ENCODE measurements at places on chromosomes 4 and X.
A peak's percentile ranks its signal among the peaks of the same experiment; 100 is the strongest.

- H3K4me3 ChIP-seq, result no peak overlapping the region
- peaks cover 5% of the 10 kb centered on the region for H3K4me1 ChIP-seq
- no peaks in the 10 kb centered on the region for H3K36me3 ChIP-seq
- H3K27ac ChIP-seq, result no peak overlapping the region
- peaks cover 50% of the 10 kb centered on the region for H3K27me3 ChIP-seq
Observed at GRCh38 chr4:25085671-25086070, 54.9 kb upstream of the LGI2 start.

- H3K27ac ChIP-seq, result no peak overlapping the region
- H3K4me3 ChIP-seq, result no peak overlapping the region
- H3K27me3 ChIP-seq, result no peaks in the 10 kb centered on the region
- DNase-seq, result peak; percentile 2
- H3K4me1 ChIP-seq, result no peaks in the 10 kb centered on the region
Observed at GRCh38 chr4:30863021-30863420, 142.9 kb downstream of the PCDH7 start.

DNA sequence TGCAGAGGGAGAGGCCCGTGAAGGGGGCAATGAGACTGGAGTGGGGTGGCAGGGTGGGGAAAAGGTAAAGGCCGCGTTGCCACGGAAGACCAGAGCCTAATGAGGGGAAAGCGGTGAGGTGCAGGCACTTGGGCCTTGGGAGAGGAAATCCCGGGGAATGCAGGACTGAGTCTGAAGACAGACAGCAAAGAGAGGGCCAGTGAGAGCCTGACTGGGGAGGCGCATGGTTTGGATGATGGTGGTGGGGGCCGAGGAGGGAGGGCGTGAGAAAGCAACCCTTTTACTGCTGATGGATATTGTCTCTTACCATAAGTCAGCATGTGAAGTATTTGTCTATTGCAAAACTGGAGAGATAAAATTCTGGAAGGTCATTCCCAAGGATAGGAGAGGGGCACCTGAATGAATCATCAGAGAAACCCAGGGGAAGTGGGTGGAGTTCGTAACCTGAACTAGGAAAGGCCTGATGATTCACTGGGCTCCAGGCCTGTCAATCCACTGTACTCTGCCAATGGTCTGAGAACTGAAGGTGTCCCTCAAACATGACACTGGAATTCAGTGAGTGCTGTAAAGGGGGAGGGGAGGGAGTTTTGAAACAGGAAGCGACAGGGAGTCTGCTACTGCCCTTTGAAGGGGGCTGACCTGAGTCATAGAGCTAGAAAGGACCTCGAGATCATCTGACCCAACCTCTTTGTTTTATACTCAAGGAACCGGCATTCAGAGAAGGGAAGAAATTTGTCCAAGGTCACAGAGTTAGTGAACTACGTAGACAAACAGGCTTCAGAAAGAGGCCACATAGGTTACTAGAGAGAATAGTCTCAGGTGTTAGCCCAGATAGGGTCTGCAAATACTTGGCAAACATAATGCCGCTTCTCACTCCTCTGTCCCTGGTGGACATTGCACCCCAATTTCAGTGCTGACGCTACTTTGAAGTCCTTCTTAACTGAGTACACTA, 52.2 kb downstream of the NALF2 start:
- H3K27ac ChIP-seq, result no peak overlapping the region
- no peak for DNase-seq
- H3K27me3 ChIP-seq, result no peaks in the 10 kb centered on the region
- H3K36me3 ChIP-seq, result no peaks in the 10 kb centered on the region
- no peaks in the 10 kb centered on the region for H3K4me1 ChIP-seq

DNA sequence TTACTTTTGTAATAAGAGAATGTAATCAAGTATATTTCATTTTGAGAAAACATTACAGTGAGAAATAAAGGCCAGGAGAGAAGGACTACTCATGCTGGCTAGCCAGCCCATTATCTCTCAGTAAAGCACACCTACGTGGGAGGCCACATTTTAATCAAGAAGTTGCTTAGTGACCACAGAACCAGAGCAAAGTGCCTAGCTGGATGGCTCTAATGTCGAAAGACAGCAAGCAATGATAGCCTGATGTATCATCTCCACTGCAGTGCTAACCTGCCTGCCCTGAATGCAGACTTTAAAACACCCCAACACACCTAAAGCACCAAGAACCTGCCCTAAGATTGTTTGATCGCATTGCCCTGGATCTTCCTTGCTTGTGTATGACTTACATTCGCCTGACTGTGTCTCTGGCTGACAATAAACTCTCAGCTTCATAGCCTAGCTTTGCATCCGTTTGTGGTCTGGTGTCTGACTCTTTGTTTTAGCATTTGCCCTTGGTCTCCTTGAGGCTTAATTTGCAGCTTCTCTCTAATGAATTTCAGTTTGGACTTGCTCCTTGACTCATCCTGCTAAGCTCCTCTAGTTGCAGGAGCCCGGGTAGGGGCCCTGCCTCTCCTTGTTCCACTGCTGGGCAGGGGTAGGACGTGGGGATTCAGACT, 31.4 kb upstream of the SOWAHD start:
- no peak overlapping the region for H3K4me3 ChIP-seq
- DNase-seq, result peak; percentile 46
- H3K4me1 ChIP-seq, result no peaks in the 10 kb centered on the region

DNA sequence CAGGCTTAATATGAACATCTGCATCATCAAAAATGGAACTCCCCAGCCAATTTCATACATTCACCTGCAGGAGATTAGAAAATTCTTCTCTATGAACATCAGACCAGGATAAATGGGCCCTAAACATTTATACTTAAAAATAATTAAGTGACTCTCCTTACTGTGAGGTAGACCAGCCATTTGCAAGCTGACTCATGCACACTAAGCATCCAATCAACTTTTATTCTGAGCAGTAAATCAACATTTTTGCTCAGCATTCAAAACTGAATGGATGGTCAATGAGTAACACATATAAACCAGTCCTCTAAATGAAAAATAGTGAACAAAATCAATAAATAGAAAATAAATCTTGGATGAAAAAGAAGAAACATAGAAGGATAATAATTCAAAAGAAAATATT, 19.9 kb upstream of the PCDH10 start:
- no peak overlapping the region for H3K4me3 ChIP-seq
- H3K4me1 ChIP-seq, result no peaks in the 10 kb centered on the region
- H3K27ac ChIP-seq, result no peak overlapping the region
- DNase-seq, result no peak

DNA sequence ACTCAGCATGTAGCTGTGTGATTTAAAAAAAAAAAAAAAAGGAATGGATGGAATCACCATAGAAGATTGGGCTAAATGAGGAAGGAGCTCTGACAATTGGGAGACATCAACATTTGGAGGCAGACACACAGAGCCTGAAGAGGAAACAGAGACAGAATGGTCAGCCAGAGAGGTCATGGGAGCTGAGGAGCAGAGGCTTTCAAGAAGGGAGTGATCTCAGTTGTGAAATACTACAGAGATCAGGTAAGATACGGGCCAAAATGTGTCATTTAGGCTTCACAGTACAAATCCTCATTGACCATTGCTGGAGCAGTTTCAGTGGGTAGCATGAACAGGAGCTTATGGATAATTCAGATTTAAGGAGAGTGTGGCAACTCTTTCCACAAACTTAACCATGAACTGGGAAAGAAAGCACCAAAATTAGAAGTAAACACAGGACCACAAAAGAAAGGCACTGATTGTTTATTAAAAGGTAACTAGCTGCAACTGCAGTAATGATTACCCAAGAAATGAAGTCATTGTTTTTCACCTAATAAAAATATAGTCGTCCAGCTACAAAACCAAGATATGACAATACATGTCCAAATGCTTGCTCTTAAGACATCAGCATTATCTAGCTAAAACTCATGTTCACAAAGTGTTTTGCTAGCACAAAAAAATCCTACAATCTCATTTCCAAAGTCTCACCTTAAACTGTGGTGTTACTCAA, 203.2 kb downstream of the DHX15 start:
- DNase-seq, result no peak
- no peak overlapping the region for H3K27ac ChIP-seq
- H3K4me3 ChIP-seq, result no peak overlapping the region
- H3K27me3 ChIP-seq, result no peaks in the 10 kb centered on the region
- no peaks in the 10 kb centered on the region for H3K4me1 ChIP-seq

DNA sequence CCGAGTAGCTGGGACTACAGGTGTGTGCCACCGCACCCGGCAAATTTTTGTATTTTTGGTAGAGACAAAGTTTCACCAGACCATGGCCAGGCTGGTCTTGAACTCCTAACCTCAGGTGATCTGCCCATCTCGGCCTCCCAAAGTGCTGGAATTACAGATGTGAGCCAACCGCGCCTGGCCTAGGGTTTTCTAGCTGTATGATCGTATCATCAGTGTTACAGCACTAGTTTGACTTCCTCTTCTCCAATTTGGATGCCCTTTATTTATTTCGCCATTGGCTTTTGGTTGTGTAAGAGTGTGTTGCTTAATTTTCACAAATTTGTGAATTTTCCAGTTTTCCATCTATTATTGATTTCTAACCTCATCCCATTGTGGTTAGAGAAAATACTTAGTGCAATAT, 5.2 kb downstream of the TKTL1 start:
- no peaks in the 10 kb centered on the region for H3K27me3 ChIP-seq
- no peak overlapping the region for H3K27ac ChIP-seq
- DNase-seq, result no peak
- H3K4me1 ChIP-seq, result no peaks in the 10 kb centered on the region
- no peak overlapping the region for H3K4me3 ChIP-seq

DNA sequence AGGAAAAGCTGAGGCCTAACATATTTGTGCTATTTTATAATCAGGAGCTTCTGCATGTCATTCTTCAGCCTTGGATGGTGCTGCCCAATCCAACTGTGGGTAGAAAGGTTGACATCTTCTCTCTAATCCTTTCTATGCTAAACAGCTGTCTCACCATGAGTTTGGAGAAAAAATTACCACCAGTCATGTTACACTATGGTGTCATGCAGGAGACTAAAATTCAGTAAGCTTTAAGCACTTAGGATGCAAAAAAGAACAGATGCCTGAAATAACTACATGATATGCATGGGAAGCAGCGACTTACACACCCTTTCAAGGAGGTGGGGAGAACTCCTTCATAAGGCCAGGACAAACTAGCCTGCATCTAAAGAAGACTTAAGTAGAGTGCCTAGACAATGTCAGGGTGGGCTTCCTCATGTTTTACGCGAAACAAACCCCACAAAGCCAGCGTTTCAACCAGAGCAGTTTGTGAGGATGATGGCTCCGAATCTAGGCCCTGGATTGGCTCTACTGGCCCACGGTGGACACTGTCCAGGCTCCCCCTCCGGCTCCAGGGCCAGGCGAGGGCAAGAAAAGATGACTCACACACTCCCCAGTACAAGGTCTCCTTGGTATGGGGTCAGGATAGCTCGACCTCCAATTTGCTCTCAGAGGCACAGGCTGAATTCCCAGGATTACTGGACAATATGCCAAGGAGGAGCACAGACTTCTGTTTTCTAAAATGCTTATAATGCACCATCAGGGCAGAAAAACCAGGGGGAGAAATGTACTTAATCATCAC, 45.1 kb downstream of the STX18 start:
- H3K4me1 ChIP-seq, result peaks cover 12% of the 10 kb centered on the region
- H3K36me3 ChIP-seq, result no peaks in the 10 kb centered on the region
- no peaks in the 10 kb centered on the region for H3K27me3 ChIP-seq
- DNase-seq, result no peak
- no peak overlapping the region for H3K27ac ChIP-seq

DNA sequence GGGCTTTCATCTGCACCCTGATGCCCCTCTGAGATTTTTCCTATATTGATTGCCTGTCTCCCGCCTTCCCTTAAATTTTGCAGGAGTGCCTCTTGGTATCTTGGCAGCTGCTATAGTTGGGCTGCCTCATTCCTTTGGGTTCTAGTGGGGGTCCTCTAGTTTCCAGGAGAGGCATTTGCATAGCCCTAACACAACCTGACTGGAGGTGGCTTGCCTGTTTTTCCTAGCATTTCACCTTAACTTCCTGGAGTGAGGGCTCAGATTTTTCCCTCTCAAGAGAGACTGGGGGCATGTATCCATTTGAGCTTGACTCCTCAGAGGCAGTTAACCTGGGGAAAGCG, 46.0 kb downstream of the UGT2A3 start:
- no peak overlapping the region for H3K4me3 ChIP-seq
- no peaks in the 10 kb centered on the region for H3K27me3 ChIP-seq
- no peak overlapping the region for H3K27ac ChIP-seq
- no peak for DNase-seq
- H3K4me1 ChIP-seq, result no peaks in the 10 kb centered on the region

- H3K27me3 ChIP-seq, result no peaks in the 10 kb centered on the region
- DNase-seq, result no peak
- H3K4me3 ChIP-seq, result no peak overlapping the region
- H3K27ac ChIP-seq, result no peak overlapping the region
Observed at GRCh38 chr4:48565362-48566033, 75.4 kb downstream of the ZAR1 start.

GRCh38 chrX:132900633-132901293, 57.7 kb downstream of the HS6ST2 start:
- DNase-seq, result no peak
- no peak overlapping the region for H3K4me3 ChIP-seq
- H3K27me3 ChIP-seq, result no peaks in the 10 kb centered on the region
- no peaks in the 10 kb centered on the region for H3K36me3 ChIP-seq
- H3K4me1 ChIP-seq, result no peaks in the 10 kb centered on the region

- no peaks in the 10 kb centered on the region for H3K36me3 ChIP-seq
- DNase-seq, result peak; percentile 84
- H3K27ac ChIP-seq, result peak overlapping the region; percentile 82
- no peaks in the 10 kb centered on the region for H3K27me3 ChIP-seq
Observed at GRCh38 chr4:185210102-185210981, 944 bp downstream of the SNX25 start.

DNA sequence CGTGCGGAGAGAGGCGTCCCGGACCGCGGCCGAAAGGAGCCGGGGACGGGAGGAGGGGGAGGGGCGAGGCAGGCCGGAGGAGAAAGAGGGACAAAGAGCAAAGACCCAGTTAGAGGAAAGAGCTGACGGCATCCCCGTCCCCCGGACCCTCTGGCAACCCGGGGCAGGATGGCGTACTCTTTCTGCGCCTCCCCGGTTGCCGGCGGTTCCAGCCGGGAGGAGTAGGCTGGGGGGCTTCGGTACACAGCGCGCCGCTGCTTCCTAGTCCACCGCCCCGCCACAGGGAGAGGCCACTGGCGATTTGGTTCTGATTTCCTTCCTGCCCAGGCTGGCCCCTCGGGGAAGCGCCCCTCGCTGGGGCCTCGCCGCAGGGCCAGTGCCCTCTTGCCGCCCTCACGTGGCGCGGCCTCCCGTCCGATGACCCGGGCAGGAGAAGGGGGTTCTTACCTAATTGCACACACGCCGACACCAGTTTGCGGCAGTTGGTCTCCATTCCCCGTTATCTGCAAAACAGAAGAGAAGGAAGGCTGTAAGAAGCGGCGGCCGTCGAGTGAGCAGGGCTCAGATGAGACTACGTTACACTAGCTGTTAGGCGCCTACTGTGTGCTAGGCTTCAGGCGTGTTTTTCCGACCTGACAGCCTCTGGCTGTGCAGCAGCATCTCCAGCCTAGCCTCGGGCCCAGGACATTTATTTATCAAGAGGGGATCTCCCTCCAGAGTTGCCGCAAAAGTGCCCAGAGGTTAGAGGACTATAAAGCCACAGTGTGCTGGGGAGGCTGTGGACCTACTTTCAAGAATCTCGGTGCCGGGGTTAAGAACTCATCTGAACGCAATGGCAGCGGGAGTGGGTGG, 9.9 kb upstream of the PITX2 start:
- no peak overlapping the region for H3K27ac ChIP-seq
- no peak for DNase-seq
- no peaks in the 10 kb centered on the region for H3K27me3 ChIP-seq
- peaks cover 4% of the 10 kb centered on the region for H3K4me1 ChIP-seq
- H3K4me3 ChIP-seq, result no peak overlapping the region
